ENCODE measurements at places on chromosomes 13 and 19.

GRCh38 chr19:48896191-48896720, 2.3 kb downstream of the TULP2 start:
- no peak for DNase-seq

- DNase-seq, result peak; percentile 86
Measured at GRCh38 chr19:43534816-43535761, 2.1 kb downstream of the ZNF575 start.

GRCh38 chr19:51002089-51002532, 707 bp upstream of the KLK8 start:
- no peak for DNase-seq

- DNase-seq, result no peak
Measured at GRCh38 chr19:10782795-10783194, 53.2 kb downstream of the TMED1 start.

DNA sequence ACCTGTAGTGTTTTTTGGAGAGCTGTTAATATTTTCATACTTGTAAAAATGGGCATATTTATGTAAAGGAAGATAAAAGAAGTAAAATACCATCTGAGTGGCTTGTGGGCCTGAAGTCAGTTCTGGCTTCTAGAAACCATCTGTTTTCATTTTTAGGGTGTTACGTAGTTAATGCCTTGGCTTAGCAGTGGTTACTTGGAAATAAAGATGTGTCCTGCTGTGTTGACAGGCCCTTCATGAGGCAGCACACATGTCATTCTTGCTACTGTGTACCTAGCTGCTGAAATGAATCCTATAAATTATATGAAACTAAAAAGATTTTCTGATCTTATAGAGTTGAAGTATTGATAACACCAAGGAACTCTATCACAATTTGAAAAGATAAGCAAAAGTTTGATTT, 16.0 kb downstream of the ILF3 start:
- DNase-seq, result no peak

DNA sequence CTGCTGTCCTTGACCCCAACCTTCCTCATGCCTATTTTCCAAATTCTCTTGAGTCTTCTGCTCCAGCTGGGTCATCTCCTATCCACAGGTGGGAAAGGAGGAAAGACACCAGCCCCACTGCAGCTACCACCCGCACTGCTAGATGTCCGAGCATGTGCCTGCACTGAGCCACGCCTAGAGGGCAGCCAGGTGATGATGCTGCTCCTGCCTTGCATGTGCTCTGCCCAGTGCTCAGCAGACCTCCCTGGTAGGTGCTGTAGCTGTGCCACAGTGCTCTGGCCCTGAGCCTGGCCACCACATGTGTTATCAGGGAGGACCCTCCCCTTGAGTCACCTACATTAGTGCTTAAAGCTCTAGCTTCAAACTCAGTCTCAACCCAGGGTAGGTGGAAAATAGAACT, 6.9 kb upstream of the CYSLTR2 start:
- no peak for DNase-seq

DNA sequence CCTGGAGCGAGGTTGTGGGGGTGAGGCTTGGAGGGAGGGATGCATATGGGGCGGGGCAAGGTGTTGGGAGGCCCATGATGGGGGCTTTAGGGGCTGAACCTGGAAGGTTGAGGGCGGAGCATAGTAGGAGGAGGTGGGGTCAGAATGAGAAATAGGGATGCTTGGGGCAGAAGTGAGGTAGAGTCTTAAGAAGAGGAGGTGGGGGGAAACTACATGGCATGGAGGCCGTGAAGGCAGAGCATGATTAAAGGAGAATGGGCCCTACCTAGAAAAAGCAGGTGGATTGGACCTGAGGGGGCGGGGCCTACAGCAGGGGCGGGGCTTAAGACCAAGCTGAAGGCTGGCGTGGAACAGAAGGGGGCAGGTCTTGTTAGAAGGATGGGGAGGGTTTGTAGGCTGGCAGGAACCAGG, 799 bp downstream of the NR1H2 start:
- DNase-seq, result no peak

DNA sequence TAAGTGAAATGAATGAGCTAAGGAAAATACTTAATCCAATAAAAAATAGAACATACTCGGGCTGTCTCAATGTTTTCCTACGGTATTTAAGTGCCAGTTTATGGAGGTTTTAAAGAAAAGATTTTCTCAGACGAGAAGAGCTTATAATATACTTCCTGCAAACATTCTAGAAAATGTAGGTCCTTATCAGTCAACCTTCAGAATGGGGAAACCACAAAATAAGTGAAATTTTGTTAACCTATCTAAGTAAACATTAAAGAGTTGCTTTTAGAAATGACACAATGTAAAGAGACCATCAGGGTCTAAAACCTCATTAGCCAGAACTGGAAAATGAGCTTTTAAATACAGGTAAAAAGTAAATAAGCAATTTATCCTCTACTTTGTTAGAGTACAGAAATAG, 12.1 kb downstream of the MIR17HG start:
- no peak for DNase-seq

- no peak for DNase-seq
Measured at GRCh38 chr13:74346960-74347359, 212.8 kb upstream of the KLF12 start.

DNA sequence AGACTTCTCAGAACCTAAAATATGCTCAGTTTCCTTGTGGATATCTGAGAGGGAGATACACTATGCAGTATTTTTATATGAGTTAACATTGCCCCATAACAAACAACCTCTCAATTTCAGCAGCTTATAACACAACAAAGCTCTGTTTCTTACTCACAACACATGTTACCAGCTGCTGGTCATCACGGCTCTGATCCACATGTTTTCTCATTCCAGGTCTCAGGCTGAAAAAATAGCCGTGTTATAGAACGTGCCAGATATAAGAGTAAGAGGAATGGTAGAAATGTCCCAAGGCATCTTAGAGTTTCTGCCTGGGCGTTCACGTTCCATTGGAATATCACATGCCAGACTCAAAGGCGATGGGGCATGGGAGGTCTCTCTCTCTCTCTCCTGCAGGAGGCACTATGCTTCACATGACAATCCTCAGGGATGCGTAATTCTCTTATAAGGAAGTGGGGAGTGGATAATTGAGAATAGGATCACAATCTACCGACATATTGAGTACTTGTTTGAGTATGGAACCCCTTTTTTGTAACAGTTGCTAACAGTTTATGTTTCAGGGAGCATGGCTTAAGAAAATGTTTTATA, 246.6 kb downstream of the NHLRC3 start:
- DNase-seq, result no peak

GRCh38 chr13:72164811-72165210, 297.8 kb upstream of the DACH1 start:
- DNase-seq, result no peak

GRCh38 chr13:45238945-45239795, 38.3 kb upstream of the KCTD4 start:
- no peak for DNase-seq

Data from osteocyte (in vitro differentiated cells).